Kidney tubule cell (primary cell): ENCODE measurements at places on chromosomes 13 and 19.

GRCh38 chr13:24355103-24355502 lies 45.7 kb downstream of the C1QTNF9 start:
- peak; percentile 14 for DNase-seq

- DNase-seq: no peak
These were observed 1872.7 kb downstream of the OLFM4 start for GRCh38 chr13:54901316-54901715.

- DNase-seq: peak; percentile 27
These were observed 6.8 kb upstream of the KBTBD6 start for GRCh38 chr13:41139296-41139966.

DNA sequence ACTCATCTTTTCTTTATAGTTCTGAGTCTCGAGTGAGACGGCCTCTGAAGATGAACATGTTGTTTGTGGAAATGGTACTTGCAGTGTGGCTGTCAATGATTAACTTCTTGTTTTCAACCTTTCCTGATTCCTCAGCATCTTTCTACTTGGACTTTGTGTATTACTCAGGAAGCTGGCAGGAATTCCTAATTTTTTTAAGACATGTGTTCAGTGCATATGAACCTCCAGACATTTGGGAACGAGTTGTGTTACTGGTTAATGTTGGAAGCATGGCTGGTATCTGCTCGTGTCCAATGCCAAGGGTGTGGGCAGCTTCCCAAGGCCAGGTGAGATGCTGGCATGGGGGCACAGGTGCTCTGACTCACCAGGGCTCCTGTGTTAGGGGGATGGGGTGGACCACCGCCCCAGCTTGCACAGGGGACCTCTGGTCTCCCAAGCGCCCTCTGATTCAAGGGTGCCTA lies 61.1 kb upstream of the MCF2L start:
- DNase-seq: peak; percentile 49

DNA sequence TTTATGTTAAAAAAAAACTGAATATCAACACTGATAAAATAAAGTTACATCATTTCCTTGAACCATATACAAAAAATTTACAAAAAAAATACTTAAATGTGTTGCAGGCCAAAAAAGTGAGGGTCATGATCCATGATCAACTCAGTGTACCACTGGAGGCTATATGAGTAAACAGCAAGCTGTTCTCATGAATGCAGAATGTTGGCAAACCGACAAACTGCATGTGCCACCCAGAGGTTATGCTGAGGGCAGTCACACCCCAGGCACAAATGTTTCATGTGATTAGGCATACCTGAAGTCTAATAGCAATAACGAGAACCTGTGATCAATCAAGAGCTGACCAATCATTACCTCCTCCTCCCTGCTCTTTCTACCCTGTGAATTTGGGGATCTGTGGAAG lies 91.9 kb downstream of the ZNF431 start:
- no peak for DNase-seq

GRCh38 chr19:16457195-16457953 lies 14.4 kb downstream of the EPS15L1 start:
- DNase-seq: peak; percentile 93

GRCh38 chr13:94479616-94480015 lies at the start of gene DCT:
TSS of gene DCT (minus strand) at chr13:94479682. CDS start at chr13:94479255, 427 bp downstream.
- DNase-seq: no peak

DNA sequence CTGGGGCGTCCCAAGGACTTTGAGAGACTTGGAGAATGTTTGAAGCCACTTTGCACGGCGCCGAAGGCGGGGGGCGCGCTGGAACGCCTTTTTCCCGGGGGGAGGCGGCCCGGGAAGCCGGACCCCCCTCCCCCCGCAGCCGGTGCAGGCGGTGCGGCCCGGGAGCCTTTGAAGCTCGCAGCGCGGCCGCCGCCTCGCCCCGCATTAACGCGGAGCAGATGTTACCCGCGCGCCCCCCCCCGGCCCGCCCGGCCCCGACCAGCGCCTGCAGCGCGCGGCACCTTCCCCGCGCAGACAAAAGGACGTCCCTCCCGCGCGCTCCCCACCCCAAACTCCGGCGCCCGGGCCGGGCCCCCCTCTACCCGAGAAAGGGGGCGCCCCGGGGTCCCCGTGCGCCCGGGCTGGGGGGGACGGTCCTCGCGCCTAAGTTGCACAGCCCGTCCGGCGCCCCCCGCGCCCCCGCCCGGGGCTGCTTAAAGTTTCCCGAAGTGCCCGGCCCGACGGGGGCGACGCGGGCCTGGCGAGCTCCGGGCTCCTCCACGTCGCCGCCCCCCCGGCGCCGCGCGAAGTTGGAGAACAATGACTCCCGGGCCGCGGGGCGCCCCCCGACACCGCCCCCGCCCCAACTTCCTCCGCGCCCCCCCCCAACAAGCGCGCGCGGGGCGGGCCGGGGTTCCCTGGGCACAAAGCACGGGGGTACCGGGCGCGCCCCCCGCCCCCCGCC lies 685 bp downstream of the TCF3 start:
- peak; percentile 23 for DNase-seq
